Umbilical cord (tissue), 2 donors: ENCODE measurements at places on chromosomes 4 and X.

DNA sequence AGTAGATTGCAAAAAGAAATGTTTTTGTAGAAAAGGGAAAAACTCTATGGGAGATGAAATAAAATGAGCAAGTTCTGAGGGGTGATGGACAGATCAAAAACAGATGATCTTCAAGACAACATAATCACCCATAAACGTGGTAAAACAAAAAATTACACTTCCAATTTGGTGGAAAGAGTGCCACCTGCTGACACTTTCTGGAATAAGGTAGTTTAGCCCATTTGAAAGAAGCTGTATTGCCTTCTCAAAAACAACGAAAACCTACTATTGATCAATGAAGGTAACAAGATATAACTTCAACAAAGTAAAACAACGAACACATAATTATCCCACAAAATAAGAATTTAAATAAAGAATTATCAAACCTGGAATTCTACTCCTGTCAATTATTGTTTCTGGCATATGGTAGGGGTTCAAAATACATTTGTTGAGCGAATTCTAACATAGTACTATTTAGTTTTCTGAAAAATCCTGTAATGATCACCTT lies 2.5 kb downstream of the COQ2 start:
- peak; percentile 60 for DNase-seq

DNA sequence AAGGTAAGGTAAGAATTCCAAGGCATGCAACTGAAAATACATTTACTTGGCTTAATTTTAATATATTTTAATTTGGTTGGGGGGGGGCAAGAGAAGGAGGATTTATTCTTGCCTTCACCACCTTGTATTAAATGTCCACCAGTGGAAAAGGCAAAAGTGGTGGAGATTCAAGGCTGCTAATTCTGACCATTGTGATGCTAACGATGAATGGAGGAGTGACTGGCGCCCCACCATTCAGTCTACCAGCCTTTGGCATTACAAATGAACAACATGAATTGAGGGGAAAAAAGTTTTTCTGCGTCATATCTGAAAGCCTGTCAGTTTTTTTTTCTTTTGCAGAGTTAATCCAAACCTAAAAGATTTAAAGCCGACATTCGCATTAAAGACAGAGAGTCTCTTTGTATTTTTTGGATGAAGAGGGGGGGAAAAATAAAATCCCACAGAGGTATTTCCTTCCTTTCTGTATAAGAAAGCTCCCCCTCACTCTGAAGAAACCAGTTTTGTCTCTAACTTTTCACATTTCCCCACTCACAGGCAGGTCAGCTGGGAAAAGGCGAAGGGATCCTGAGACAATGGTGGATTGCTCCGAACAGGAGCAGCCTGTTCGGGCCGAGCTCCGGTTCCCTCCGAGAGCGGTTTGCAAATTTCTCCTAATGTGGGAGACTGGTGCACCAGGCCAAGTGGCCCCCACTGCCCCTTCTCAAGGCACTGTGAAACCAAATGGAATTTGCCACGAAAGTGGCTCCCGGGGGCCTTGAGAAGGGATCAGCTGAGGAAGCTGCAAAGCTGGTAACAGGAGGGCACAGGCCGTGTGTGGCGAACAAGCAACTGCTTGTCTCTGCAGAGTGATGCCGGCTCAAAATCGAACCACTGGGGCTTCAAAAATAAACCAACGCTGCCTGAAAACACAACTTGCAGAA lies 28.1 kb downstream of the SHISA3 start:
- DNase-seq: no peak

DNA sequence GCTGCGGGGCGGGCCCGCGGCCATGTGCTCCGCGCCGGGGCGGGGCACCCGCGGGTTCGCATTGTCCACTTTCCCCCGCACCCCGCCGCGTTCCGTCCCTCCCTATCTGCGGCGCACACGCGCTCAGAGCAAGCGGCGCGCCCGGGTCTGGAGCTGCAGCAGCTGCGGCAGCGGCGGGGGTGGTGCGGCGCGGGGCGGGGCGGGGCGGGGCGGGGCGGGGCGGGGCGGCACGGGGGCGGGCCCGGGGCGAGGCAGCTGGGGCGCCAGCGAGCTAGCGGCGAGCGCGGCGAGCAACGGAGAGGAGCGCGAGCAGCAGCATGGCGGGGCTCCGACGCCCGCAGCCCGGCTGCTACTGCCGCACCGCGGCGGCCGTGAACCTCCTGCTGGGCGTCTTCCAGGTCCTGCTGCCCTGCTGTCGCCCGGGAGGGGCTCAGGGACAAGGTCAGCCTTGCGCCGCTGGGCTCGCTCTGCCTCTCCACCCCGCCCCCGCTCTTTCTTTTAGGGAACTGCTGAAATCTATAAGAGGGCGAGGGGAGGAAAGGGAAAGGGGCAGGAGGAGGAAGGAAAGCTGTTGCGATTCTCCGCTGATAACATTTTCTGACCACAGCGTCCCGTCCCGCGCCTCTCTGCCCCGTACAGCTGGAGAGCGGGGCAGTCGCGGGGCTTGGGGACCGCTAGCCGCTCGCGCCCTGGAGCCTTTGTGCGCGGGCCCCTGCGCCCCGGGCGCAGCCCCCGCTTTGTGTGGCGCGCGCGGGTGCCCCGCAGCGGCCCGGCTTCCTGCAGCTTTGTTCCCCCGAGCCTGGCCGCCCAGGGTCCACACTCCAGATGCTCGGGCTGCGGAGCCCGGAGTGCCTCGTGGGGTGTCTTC lies at the start of gene TMEM131L:
TMEM131L (plus strand) TSS at position 280 of the 868 bp plus-strand sequence; CDS start at position 318, 38 bp downstream.
- peak; percentile 69 for DNase-seq

GRCh38 chr4:144663834-144664475 lies 18.0 kb downstream of the HHIP start:
- DNase-seq: no peak

GRCh38 chrX:41705042-41705441 lies 16.3 kb downstream of the GPR34 start:
- no peak for DNase-seq

- no peak for DNase-seq
These were observed 1454.5 kb upstream of the TENM3 start for GRCh38 chr4:180788729-180789128.

GRCh38 chrX:73922856-73923455 lies 360.0 kb downstream of the CHIC1 start:
- DNase-seq: no peak

- DNase-seq: no peak
These were observed 48.8 kb upstream of the MAN2B2 start for GRCh38 chr4:6526156-6526555.

DNA sequence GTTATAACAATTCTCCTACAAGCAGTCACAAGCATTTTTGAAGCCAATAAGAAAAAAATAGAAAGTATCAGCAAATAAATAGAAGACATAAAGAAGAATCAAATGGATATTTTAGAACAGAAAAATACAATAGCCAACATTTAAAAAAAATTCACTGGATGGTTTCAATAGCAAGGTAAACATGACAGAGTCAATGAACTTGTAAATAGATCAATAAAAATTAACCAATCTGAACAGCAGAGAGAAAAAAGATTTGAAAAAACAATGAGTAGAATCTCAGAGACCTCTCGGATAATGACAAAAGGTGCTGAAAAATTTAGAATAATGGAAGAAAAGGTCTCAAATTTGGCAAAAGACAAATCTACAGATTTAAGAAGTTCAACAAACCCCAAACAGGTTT lies 33.3 kb upstream of the RAB33B start:
- DNase-seq: no peak

DNA sequence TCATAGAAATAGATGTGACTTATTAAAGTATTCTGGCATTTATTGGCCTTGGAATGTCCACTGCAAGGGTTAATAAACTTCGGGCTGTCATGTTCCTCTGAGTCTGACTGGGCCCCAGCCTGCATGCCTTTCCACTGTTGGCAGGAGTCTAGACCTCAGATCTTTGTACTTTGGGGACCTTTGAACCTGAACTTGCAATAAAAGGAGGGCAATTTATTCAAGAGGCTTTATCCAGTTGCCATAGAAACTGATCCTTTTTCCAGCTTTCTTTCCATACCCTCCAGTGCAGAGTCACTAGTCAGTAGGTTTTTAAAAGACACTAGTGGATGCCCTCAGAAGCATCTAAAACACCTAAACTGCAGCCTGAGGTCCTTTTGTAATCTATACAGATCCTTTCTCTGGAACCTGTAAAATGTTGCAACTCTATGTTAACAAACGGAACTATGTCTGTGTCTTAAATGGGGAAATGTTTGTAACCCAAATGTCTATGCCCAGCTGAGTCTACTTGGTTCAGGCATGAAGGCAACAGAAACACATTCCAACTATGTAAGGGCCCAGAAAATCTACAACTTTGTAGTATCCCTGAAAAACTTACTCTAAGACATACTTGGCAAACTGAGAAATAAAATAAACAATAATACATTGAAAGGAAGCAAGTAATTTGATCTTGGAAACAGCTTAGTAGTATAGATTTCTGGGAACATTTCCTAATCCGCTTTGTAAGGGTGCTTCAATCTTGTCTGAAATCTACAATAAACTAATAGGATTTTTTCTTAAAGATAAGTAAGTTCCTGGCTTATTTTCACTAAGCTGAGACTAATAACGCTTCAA lies 41.5 kb downstream of the SOWAHB start:
- DNase-seq: peak; percentile 88

- DNase-seq: peak; percentile 50
These were observed 86.8 kb upstream of the ETNPPL start for GRCh38 chr4:108849611-108850168.

DNA sequence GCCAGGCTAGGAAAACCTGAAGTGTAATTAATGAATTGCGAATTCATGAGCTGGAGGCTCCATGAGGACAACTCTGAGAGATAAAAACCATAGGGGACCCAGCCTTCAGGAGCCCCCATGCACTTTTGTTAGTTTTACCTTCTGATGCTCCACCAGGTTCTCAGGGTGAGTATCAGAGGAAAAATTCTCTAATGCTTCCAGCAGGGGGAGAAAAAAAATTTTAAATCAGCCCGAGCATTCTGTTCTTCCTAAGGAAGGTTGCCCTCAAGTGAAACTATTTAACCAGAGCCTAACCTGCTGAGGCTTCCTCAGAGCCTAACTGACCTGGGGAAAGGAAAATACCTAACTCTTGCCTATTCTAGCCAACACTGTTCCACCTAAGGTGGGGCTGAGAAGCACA lies 552.6 kb downstream of the PPARGC1A start:
- DNase-seq: no peak

DNA sequence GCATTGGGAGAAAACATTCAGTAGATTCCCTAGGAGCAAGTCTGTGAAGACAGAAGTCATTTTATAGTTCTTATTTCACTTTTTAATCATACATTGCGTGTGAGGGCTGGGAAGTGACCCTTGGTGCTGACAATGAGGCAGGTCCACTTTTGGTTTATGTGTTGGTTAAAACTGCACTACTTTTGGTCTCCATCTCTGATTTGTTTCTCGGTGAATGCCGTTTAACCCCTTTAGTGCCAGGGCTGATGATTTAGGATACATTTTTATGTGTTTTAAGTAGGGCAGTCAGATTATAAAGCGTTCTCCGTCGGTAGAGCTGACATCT lies 110.4 kb downstream of the AFF1 start:
- no peak for DNase-seq

DNA sequence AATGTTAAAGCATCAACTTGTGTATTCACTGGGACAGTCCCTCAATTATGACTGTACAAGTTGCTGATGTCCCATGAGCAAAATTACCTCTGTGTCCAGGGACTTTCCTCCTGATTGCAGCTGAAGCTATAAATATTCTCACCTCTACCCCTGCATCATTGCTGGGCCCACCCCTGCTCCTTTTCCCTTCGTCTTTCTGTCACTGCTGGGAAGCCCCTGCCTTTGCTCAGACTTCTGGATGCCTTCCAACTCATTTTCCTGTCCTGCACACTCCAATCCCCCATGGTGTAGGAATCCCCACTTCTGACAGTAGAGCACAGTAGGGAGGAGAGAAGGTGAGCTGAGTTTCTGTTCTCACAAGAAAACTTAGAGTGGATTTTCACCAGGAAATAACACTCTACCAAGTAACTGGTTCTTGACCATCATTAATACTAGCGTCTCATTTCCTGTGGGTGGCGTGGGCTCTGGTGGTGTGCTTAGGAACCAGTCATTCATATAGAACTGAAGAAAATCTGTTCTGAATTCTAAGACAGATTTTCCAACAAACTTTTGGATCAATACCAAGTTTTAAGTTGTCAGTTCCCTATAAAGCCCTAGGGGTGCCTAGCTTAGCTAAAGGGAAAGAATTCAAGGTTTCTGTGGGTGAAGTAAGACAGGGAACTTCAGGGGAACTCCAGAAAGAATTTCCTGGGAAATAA lies 136.2 kb upstream of the MED14 start:
- DNase-seq: no peak

DNA sequence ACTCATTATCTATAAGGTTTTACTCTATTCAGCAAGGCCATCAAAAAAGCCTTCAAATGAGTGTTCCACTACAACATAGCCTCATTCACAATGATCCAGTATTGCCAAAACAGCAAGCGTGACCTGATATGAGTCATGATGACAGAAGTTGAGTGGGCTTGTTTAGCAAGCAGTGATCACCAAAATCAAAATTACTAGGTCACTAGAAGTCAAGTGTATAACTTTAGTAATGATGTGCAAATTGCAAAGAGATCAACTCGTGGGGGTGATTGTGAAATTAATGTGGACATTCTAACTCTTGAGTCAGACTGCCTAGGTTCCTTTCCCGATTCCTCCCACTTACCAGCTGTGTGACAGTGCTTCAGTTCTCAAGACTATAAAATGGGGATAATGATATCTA lies 124.5 kb downstream of the CHM start:
- DNase-seq: no peak

DNA sequence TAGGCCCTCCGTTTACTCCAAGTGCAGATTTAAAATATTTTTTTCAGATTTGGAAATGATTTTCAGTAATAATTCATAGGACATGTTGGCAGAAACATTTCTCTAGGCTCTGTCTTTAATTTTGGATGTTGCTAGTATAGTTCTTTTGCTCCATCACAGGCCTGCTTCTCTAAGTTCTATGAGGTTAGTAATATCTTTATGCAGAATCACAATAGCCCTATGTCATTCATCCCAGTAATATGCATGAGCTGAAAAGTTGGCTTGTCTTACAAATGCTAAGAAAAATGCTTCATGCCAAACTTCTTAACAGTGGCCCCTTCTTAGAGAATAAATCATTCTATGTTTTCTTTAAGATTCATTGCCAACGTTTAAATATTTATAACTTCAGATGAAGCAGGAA lies 148.3 kb upstream of the TLL1 start:
- no peak for DNase-seq

- DNase-seq: peak; percentile 52
These were observed 756.9 kb downstream of the FAT4 start for GRCh38 chr4:126071346-126072333.

GRCh38 chr4:101596781-101597552 lies 193.6 kb upstream of the BANK1 start:
- no peak for DNase-seq
